Brain pericyte (primary cell): ENCODE measurements at places on chromosomes 11 and 22.

- no peak for DNase-seq
These were observed 76.0 kb downstream of the HSD17B12 start for GRCh38 chr11:43756575-43756974.

DNA sequence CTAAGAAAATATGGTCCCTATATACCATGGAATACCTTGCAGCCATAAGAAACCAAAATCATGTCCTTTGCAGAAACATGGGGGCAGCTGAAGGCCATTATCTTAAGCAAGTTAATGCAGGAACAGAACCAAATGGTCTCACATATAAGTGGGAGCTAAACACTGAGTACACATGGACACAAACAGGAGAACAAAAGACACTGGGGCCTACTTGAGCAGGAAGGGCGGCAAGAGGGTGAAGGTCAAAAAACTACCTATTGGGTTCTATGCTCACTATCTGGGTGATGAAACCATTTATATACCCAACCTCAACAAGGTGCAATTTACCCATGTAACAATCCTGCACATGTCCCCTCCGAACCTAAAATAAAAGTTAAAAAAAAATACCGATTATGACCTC lies 22.5 kb downstream of the GAS2 start:
- no peak for DNase-seq

GRCh38 chr11:6413791-6414201 lies 5.1 kb downstream of the APBB1 start:
- no peak for DNase-seq

DNA sequence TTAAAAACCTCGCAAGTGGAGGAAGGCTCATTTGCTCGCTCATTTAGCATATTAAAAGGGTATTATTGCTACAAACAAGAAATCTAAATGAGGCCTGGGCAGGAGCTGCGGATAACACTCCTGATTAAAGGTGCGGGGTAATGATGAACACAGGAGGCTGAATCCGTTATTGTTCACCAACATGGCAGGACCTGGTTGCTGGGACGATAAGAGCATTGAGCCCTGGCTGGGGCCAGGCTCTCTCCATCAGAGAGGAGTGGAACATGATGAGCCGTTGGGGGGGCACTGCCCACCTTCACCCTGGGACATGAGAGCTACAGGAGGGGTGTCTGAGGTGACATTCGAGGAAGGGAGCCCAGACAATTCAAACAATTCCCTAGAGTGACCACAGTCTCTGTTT lies 211.7 kb downstream of the NXPE2 start:
- DNase-seq: no peak

DNA sequence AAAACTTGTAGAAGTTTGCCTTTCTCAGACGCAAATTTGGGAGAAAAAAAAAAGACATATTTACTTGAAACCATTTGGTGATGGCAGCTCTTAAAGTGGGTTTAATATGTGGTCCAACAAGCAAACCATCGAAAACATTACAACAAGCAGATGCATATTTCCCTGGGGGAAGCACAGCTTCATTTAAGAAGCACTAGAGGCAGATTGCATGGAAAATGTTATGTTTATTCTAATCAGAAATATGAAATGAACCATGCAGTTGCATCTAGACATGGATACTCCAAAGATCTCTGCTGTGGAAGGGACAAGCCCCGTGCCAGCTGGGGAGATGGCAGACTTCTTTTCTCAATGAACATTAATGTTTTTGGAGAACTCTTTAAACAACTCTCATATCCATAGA lies 57.4 kb upstream of the PARVA start:
- DNase-seq: no peak

- DNase-seq: no peak
These were observed 66.7 kb downstream of the RRM1 start for GRCh38 chr11:4161305-4161704.

DNA sequence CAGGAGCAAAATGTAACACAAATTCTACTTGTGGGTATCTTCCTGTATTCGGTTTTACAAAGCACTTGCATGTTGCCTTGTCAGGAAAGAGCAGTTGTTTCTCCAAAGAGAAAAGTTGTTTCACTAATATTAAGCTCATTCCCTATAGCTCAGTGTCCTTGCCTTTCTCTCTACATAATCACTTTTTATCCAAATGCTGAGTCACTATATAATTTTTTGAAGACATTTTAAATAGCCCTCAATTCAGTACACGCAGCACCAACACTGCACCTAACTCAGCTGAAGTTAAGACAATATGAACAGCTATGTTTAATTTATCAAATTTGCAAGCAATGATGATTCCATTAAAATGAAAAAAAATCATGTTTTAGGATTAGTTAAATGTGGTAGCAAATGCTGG lies 14.5 kb upstream of the MRTFA start:
- no peak for DNase-seq
